NCI-H1436 treated with DMSO at 0.1 percent for 48 hours (cell line): ENCODE measurements at places on chromosomes 16 and 17.

DNA sequence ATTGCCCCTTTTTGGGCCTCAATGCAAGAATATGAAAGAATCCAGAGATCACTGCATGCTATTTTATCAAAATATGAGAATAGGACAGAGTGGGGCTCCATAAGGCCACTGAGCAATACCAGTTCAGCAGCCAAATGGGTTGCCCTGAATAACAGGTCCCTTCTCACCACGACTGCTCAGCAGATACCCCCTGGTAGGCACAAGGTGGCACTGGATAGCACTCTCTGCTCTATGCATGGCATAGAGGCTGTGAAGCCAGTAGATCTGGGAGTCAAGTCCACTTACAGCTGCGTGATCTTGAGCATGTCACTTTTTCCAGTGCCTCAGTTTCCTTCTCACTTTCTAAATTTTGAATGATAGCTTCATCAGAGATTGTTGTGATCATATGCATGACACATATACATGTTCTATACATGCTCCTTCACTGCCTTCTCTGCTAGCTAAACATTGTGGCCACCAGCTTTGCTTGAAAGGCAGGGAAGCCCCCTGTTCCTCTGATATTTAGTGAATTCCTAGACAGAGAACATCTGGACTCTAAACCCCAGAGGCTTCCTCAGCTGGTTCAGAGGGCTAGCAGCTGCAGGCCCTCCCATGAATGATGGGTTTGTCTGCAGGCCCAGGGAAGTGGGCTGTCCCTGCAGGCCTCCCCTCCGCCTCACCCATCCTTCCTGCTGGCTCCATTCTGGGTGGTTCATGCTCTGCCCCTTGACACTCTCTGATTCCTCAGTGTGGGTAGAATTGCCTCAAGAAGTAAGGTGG is 84.9 kb upstream of the ASIC2 start:
- no peak for DNase-seq

DNA sequence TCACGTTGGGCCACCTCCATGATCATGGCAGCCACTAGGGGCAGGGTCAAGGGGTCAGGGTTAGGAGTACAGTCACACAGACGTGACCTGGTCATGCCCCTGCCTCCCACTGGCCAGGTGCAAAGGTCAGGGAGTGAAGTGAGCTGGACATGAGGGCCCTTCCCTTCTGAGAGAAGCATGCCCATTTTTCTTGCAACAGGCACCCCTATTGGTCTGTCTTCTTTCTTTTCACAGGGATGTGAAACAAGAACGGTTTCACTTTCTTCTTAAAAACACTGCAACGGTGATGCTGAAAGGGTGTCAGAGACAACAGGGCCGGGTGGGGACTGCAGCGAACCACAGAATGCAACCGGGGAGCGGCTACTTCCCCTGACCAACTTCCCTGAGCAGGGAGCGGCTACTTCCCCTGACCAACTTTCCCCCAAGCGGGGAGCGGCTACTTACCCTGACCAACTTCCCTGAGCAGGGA is 52.1 kb upstream of the DOC2B start:
- DNase-seq, result no peak

DNA sequence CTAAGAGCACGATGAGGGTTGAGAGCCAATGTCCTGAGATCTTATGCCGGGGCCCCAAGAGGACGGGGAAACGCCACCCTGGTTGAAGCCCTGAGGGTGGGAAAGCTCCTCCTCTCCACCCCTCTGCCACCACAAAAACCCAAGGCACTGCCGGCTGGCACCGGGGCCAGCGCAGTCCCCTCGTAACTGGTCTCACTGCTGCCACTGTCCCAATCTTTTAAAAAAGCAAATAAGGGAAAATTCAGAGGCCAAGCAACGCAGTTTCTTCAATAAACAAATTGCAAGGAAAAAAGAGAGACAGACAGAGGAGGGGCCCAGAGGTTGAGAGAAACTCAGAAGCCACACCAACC is 6.7 kb downstream of the GRIN2C start:
- no peak for DNase-seq

DNA sequence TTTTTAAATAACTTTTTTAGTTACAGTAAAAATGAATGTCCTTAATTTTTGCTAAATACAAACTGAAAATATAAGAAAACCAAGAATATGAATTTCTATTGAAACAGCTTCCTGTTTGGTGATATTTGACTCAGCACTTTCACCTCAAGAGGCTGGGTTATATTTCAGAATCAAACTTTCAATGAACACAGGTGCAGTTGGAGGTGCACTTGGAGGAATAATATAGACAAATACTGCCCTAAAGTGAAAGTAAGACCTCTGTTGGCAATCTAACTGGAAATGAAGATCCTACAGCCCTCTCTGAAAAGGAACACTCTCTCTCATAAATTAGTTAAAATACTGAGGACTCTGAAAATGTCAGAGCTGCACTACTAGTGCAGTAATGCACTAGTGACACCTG is 106.2 kb downstream of the BRIP1 start:
- DNase-seq, result peak; percentile 3

DNA sequence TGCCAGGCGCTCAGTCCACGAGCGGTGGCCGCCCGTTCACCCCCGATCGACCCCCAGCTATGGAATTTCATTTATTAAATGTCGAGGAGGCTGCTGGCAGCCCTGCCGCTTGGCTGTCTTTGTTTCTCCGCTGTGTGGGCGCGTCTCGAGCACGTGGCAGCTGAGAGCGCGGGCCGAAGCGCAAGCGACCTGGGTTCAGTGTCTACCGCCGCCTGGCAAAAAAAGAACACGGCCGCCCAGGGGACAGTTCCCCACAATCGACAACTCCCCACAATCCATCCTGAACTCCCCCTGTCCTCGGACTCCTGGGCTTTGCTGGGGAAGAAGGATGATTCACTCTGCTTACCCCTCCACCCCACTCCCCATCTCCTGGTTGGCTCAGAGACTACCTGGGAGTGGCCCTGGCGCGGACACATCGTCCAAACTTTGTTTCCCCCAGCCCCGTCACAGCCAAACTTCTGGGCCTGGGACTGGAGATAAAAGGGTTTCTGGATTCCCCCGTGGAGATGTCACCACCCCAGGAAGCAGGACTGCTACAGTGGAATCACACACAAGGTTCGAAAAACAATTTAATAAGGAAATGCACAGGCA is 1.7 kb upstream of the ANKRD13B start:
- no peak for DNase-seq

- no peak for DNase-seq
Observed at GRCh38 chr16:2333231-2333630, 7.3 kb downstream of the ABCA3 start.

GRCh38 chr17:68398691-68399637 is 58.3 kb downstream of the WIPI1 start:
- no peak for DNase-seq
